ENCODE measurements at places on chromosomes 13 and 19. TPM values are rescaled to one million over a fixed set of nuclear protein-coding genes. Genes with fewer than 3 reads are reported as not detected.

DNA sequence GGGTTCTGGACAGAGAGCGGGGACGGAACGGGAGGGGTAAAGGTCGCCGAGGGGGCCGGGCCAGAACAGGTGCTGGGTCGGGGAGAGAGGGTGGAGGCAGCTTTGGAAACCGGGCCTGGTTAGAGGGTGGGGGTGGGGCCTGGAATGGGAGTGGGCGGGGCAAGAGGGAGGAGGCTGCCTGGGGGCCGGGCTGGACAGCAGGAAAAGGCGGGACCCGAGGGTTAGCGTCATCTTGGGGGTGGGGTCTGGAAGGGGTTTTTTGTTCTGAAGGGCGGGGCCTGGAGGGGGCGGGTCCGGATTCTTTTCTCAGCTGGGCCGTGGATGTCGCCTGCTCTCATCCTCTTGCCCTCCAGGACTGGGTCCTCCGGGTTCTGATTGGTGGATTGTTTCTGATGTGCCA lies 4.3 kb upstream of the ZNF813 start:
- DNase-seq: no peak

ANGPTL8 gene
- total RNA-seq: not detected

GRCh38 chr19:15550273-15550672 lies 41.9 kb downstream of the CYP4F22 start:
- no peak for DNase-seq

DNA sequence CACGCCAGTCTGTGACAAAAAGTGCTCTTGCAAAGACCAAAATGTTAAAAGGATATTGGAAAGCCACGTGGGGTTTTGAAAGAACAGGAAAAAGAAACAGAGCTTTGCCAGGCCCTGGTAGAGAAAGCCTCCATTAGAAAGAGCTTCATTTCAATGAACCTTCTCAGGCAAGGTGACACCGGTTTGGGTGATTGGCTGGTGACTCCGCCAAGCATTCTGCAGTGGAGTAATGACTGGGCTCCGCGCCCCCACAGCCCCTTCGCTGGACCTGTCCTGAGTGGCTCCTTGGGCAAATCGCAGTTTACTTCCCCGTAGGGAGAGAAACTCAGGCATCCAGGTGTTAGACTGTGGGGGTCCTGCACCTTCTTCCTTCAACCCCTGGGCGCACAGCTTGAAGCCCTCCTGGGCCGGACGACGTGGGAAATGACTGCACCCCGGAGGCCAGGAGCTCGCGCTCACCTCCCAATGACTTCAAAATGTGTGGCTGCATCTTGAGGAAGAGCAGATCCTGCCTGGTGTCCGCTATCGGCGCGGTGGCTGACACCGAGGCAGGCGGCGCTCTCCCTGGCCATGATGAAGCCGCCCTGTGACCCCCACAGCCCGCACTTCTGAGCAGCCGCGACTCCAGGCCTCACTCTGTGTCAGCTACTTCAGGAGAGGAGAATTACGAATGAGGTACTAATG lies 444.6 kb upstream of the SGCG start:
- no peak for DNase-seq

- peak; percentile 17 for DNase-seq
Measured at GRCh38 chr13:81487151-81487550, 1146.2 kb upstream of the SPRY2 start.

GRCh38 chr13:43154156-43154651 lies 130.8 kb downstream of the DNAJC15 start:
- no peak for DNase-seq

GRCh38 chr13:62838929-62839328 lies 1423.3 kb upstream of the PCDH20 start:
- DNase-seq: no peak

DNA sequence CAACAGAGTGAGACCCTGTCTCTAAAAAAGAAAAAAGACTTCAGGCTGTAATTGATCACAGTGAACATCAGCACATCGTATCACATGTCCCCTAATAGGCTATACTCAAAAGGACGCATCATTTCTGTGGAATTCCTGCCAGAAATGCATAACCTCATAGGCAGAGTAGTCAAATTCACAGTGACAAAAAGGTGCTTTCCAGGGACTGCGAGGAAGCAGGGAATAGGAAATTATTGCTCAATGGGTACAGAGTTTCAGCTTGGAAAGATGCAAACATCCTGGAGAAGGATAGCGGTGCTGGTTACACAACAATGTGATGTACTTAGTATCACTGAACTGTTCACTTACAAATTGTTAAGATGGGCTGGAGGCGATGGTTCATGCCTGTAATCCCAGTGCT lies 41.1 kb upstream of the MRI1 start:
- DNase-seq: peak; percentile 40

DNA sequence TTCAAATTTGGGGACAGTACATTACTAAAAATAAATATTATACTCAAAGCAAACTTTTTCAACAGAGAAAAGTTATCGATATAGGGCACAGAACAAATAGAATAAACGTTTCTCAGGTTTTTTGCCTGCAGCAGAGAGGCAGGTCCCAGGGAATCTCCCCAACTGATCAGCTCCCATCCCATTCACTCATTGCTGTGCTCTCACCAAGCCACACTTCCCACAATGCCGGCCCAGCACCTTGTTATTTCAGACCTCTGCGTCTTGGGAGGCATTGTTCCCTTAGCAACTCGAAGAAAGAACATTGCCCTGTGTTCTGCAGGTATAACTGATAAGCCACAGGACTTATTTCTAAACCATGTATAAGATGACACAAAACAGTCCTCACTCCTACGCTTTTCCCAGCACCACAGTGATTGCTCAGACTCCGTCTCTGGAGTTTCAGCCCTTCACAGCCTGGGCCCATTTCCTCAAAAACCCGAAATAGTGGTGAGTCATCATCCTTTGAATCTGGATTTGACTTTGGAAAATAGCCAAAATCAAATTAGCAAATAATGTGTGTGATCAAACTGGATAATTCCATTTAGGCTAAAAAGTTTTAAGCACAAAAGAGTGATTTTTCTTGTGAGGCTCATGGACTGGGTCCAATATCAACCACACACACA lies 100.4 kb downstream of the DCLK1 start:
- peak; percentile 86 for DNase-seq

All from mammary epithelial cell (primary cell).